Stimulated activated CD8-positive, alpha-beta memory T cell treated with anti-CD3 and anti-CD28 coated beads, Interleukin-4, amount 100 ng/mL, for 1 hour (primary cell): ENCODE measurements at places on chromosomes 1 and 21.
A peak's percentile ranks its signal among the peaks of the same experiment; 100 is the strongest.

GRCh38 chr1:38213646-38214434, 167.2 kb upstream of the POU3F1 start:
- DNase-seq = no peak

- DNase-seq = no peak
Measured at GRCh38 chr1:160621633-160622413, 25.0 kb downstream of the SLAMF1 start.

DNA sequence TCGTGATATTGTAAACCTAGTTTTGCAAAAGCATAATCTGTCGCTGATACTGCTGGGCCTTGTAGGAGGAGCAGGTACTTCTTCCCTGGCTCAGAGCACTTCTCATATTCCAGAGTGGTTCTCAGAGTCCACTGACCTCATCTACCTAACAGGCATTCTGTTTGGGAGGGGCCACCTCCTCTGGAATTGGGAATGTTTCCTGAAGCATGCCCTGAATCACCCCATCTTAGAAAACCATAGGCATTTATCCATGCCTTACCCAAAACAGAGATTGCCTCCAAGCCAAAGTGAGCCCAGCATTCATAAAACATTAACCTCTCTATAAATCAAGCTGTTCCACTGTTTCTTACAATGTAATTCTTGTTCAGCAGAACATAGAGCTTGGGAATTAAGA, 35.1 kb downstream of the SLC44A3 start:
- DNase-seq = no peak

DNA sequence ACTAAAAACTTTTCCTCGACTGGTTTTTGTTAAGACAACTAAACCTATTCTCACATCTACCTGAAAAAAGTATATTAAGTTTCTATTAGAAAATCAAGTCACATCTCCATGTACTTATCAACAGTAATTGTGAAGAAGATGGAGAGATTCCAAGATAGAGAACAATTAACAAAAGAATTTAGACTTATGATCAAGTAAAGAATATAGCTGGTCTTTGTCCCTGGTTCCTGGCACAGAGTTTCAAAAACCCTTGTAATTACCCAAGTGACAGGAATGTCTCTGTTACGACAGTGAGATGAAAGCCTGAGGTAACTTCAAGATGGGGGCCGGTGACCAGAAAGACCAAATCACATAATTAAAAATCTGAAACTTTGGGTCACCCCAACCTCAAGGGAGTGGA, 91.6 kb downstream of the ASH1L start:
- no peak for DNase-seq

- no peak for DNase-seq
Measured at GRCh38 chr1:158149175-158149574, 31.5 kb upstream of the CD1D start.

DNA sequence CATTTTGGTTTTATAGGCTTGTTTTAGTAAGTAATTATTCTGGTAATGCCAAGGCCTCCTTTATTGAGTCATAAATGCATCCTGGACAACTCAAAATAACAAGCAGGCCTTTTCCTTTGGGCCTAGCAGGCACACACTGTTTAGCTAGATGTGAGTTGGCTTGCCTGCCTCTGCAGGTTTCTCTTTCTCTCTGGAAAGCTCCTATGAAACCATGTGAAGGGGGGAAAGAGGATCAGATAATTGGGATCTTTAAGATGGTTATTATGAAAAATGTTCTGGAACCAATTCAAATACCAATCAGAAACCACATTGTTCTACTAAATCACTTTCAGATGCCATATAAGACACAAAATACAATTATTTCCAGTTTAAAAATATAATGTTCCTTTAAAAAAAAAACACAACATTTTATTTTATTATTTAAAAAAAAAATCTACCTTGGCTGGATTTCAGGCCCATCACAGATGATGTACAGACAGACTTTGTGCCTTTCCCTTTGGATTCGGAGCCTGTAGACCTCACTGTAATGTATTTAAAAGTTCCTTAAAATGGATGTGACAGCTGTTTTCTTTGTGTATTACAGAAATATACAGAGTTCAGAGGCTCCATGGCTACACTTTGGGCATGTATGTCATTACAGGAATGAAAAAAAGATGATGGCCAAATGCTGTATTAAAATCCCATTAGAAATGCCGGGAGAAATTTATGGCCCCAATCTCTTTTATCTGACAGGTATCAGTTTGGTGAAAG, 80.2 kb downstream of the NTMT2 start:
- no peak for DNase-seq

GRCh38 chr1:218294546-218294945, 9.5 kb downstream of the RRP15 start:
- DNase-seq = no peak

- no peak for DNase-seq
Measured at GRCh38 chr1:90370686-90371447, 346.2 kb downstream of the BARHL2 start.

DNA sequence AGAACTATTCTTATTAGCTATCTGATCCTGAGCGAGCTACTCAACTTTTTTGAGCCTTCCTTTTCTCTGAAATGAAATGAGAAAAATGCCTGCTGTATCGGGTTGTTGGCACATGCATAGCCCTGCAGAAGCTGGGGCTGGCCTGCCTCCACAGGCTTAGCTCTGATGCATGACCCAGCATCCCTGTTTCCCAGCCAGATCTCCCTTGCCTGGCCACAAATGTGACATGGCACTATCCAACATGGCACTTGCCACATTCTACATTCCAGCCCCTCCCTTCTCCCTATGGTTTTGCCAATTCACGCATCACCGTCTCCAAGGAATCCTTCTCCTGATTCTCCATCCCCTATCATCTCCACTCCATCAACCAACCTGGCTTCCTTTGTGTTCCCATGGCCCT, 13.8 kb downstream of the RNU5D-1 start:
- DNase-seq = no peak

DNA sequence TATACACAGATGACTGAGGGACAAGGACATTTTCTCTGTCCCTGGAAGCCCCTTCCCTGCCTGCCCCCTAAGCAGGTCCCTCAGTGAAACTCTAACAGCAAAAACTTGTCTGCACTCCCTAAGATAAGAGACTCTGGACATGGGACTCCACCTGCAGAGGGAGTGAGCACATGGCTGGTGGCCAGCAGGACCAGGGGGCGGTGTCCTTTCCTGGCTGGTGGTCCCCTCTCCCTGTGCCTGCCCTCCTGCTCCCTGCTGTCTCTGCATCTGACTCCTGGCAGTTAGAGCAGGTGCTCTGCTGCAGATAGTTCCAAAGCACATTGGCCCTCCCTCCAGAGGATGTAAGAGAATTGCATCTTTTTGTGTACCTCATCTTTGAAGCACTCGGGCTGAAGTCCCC, 215.5 kb downstream of the GRIK3 start:
- DNase-seq = no peak

DNA sequence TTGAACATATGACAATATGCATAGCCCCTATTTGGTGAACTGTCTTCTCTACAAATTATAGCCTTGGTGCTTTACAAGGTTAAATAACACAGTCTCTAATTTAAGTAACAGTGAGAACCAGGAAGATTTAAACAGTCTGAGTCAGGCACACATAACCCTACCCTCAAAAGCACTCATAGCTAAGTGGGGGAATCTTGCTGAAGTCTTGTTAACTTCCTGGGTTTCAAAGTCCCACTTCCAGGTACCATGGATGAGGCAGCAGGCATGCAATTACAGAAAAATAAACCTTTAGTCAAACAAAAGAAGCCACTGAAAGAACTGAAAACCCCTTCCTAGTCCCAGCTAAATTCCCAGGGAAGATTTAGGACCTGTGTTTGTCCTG, 147.6 kb downstream of the PBX1 start:
- DNase-seq = no peak

DNA sequence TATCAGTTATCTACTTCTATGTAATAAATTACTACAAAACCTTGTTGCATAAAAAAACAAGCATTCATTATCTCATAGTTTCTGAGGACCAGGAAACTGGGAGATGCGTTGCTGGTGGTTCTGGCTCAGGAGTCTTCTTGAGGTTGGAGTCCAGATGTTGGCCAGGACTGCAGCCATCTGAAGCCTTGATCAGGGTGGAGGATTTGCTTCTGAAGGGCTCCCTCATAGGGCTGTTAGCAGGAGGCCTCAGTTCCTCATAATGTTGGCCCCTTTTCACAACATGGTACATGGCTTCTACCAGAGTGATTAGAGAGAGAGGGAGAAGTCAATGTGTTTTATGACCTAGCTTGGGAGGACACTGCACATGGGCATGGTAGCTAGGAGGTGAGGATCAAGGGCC, 137.4 kb downstream of the CNIH3 start:
- no peak for DNase-seq

DNA sequence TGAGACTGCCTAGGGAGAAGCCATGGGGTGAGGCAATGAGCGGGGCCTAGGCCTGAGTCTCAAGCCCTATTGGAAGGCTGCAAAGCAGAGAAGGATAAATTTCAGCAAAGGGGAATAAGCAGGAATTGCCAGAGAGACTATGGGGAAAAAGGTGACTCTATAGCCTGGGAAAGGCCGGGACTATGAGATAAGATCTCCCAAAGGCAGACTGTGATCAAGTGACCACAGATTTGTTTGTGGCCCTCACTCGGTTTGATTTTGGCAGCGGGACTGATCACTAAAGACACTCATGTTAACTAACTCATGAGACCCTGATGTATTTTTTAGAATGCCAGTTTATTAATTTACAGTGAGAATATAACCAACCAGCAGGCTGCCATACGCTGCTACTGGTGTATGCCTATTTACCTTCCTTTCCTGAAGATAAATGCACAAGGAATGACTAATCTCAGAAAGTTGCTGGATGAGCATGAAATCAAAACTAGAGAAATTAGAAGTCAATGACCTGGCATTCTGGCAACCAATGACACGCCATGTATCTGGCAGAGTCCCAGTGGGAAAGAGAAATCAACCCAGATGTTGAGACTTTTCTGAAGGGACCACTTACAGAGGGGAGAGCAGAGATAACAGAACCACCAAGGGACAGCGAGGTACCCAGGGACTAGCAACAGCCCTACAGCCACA, 4.3 kb downstream of the HSF2BP start:
- DNase-seq = no peak

GRCh38 chr1:171785766-171786165, 4.3 kb downstream of the METTL13 start:
- DNase-seq = no peak

DNA sequence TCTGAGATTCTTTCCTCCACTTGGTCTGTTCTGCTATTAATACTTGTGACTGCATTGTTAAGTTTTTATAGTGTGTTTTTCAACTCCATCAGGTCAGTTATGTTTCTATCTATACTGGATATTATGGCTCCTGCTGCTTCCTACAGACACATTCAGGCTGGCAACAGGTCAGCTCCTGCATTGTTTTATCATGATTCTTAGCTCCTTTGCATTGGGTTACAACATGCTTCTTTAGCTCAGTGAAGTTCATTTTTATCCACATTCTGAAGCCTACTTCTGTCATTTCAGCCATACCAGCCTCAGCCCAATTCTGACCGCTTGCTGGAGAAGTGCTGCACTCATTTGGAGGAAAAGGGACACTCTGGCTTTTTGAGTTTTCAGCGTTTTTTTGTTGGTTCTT, 37.3 kb upstream of the F3 start:
- DNase-seq = no peak

DNA sequence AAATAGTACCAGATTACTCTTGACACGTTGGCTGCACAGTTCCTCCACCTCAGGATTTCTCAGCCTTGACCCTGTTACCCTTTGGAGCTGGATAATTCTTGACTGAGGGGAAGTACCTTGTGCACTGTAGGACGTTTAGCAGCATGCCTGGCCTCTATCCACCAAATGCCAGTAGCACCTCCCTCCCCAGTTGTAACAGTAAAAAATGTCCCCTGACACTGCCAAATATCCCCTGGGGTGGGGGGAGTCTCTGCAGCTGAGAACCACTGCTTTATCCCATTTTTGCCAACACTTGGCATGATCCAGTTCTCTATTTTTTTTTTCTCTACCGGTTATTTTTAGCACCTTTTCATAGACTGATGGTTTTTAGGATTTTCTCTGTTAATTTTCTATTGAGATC, 34.0 kb downstream of the C1orf198 start:
- no peak for DNase-seq

- no peak for DNase-seq
Measured at GRCh38 chr1:204624631-204625216, 60.8 kb downstream of the LRRN2 start.

GRCh38 chr1:15740924-15741850, 1.1 kb upstream of the TMEM82 start:
- peak; percentile 11 for DNase-seq

DNA sequence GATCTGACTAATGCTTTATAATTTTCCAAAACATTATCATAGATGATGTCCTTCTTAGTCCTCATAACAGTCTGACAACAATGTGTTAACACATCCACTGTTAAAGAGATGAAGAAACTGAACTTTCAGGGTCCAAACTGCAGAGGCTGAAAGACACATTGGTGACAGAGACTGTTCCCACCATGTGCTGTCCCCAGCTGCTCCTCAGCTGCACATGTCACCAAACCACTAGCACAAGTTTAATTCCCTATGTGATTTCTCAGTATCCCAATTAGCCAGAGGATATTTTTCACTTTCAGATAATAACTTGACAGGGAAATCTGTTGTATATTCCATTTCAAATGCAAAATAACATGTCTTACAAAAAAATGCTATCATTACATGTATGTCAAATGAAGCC, 24.6 kb downstream of the LAMC2 start:
- DNase-seq = no peak

DNA sequence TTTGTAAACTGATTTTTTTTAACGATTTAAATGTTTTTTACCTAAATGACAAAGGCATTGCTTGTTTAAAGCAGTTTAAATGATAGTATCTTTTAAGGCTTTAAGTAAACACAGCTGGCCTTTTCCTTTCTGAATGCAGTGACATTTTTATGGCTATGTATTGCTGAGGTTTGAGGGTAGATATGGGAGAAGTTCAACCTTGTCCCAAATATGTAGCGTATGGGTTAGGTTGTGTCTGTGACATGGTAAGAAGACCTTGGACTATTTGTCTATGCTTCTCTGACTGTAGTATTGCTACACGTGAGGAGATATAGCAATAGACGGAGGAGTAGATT, 32.5 kb downstream of the PKNOX1 start:
- DNase-seq = no peak

DNA sequence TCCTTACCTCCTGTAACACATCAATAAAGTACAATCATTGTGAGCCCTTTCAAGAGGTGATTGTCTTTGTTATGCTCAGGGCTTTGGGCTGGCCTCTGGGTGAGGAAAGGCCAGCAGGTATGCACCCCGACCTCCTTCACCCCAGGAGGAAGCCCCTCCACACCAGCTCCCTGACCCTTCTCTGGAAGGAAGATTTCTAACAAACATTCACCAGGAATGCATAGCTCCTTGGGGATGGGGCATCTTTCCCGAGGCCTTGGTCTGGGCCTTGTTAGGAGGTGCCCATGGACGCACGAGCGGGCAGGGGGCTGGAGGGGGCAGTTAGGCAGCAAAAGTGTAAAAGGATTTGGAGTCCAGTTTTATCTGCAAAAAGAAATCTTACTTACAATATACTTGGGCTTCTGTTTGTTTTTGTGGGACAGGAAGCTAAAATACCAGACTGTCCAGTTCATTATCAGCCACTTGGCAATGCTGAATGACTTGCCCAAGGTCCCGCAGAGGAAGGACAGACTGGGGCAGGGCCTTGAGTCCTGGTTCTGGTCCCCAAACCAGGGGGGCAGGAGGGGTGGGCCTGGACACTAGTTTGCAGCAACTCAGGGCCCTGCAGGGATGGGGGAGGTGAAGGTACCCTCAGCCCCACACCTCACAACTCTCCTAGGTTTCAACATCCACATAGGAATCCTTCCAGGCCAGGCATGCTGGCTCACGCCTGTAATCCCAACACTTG, 10.1 kb downstream of the ZC3H12A start:
- no peak for DNase-seq

- DNase-seq = no peak
Measured at GRCh38 chr1:17732475-17732874, 22.7 kb upstream of the ACTL8 start.
